Sigmoid colon (tissue), 7 donors: ENCODE measurements at places on chromosomes 6 and 20. TPM values are rescaled to one million over a fixed set of nuclear protein-coding genes. Genes with fewer than 3 reads are reported as not detected.

GRCh38 chr6:40817369-40817768 lies 221.7 kb downstream of the UNC5CL start:
- no peak for DNase-seq
- no peak overlapping the region for H3K27ac ChIP-seq
- no peaks in the 10 kb centered on the region for H3K4me1 ChIP-seq
- H3K36me3 ChIP-seq: no peaks in the 10 kb centered on the region
- no peak overlapping the region for H3K4me3 ChIP-seq

DNA sequence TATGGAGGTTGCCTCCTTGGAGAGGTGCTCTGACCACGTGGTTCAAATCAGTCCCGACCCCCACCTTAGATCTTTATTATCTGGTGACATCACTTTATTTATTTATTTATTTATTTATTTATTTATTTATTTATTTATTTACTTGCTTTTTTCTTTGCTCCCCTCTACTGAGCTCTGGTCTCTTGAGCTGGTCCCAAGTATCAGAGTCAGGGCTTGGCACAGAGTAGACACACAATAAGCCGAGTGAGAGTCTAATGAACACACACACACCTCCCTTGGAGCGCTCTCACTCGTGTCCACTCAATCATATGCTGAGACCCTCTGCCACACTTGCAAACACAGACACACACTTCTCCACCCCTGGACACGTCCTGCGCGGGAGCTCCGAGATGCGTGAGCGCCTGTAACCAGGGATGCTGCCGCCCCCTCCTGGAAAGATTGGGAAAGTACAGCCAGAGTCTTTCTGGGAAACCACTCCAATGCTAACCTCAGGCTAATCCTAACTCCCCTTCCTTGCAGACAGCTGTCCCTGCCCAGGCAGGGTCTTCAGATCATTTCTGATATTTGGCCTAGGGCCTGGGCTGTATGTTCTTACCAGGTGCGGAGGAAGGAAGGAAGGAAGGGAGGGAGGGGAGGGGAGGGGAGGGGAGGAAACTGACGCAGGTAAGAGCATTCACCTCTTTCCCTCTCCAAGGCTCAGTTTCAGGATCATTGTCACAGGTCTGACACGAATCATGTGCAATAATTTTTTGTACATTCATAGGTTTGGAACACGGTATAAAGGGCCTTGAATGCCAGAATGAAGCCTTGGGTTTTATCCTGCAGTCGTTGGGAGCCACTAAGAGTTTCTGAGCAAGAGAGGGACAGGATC lies 70.9 kb downstream of the STK35 start:
- no peaks in the 10 kb centered on the region for H3K27me3 ChIP-seq
- no peaks in the 10 kb centered on the region for H3K36me3 ChIP-seq
- peaks cover 4% of the 10 kb centered on the region for H3K4me1 ChIP-seq
- DNase-seq: peak; percentile 87
- H3K27ac ChIP-seq: no peak overlapping the region

DNA sequence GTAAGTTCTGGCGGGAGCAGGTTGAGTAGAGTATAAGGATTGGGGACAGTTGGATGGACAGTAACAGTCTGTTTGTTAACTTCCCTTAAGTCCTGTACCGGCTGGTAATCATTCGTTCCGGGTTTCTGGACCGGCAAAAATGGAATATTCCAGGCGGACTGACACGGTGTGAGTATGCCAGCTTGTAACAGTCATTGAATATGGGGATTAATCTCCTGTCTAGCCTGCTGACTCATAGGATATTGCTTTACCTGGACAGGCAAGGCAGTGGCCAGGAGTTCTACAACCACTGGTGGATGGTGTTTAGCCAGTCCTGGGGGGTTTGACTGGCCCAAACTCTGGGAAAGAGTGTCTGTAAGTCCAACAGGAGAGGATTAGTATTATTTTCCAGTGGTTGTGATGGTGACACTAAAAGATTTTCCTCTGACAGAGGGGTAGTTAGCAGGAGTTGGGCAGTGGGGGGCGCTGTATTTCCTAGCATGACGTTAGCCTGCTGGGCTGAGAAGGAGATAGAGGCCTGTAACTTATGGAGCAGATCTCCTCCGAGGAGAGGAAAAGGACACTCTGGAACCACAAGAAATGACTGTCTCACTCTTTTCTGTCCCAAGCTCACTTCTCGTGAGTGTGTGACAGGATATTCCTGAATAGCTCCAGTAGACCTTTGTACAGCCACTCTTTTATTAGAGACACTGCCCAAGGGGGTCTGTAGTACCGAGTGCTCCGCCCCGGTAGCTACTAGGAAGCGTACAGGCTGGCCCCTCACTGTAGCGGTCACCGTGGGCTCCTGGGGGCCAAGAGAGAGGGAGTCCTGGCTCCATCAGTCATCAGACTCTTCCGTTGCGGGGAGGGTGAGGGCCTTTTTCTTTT lies 152.2 kb downstream of the TRIM27 start:
- DNase-seq: no peak
- no peak overlapping the region for H3K27ac ChIP-seq
- no peaks in the 10 kb centered on the region for H3K36me3 ChIP-seq
- H3K4me1 ChIP-seq: no peaks in the 10 kb centered on the region
- peaks cover 100% of the 10 kb centered on the region for H3K27me3 ChIP-seq

GRCh38 chr6:16494793-16495192 lies 256.4 kb downstream of the GMPR start:
- no peaks in the 10 kb centered on the region for H3K36me3 ChIP-seq
- H3K4me3 ChIP-seq: no peak overlapping the region
- no peak for DNase-seq

- no peaks in the 10 kb centered on the region for H3K27me3 ChIP-seq
- H3K4me1 ChIP-seq: no peaks in the 10 kb centered on the region
- no peak overlapping the region for H3K4me3 ChIP-seq
- H3K27ac ChIP-seq: no peak overlapping the region
- DNase-seq: no peak
These were observed 44.0 kb downstream of the SRPK1 start for GRCh38 chr6:35876902-35877301.

- H3K27me3 ChIP-seq: no peaks in the 10 kb centered on the region
- no peaks in the 10 kb centered on the region for H3K4me1 ChIP-seq
- no peak overlapping the region for H3K4me3 ChIP-seq
- H3K27ac ChIP-seq: no peak overlapping the region
These were observed 1.5 kb upstream of the SLC17A3 start for GRCh38 chr6:25875563-25875905.

- H3K4me1 ChIP-seq: peaks cover 23% of the 10 kb centered on the region
- peaks cover 16% of the 10 kb centered on the region for H3K36me3 ChIP-seq
- no peak overlapping the region for H3K27ac ChIP-seq
These were observed 1.2 kb downstream of the TCFL5 start for GRCh38 chr20:62860391-62860923.

DNA sequence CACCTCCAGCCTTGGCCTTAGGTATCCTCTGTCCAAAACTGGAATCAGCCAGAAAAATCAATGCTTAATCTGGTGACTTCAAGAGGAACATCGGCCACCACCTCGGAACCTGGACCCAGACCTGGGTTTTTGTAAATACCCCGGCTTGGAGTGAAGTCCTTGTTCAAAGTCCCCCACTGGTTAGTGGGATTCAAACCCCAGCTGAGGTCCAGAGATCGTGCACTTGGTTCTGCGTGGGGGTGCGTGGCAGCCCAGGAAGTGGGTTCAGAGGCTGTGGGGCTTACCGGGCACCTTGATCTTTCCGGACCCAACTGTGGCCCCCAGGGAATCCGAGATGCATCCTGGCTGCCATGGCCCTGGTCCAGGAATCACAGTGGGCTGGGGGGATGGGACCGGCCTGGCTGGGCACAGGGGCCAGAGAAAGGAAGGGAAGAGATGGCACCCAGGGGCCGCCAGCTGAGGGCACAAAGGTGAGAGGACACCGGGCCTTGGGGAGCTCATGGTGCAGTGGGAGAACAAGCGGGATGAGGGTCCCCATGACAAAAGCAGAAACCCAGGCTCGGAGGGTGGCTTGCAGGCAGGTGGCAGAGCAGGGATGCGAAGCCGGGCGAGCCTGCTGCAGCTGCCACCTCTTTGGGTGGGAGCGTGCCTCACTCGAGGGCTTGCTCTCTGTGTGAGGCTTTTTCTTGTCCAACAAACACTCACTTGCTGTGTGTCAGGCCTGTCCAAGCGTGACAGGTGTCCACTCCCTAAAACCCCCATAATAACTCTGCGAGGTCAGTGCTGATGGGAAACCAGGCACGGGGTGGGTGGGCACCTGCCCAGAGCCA lies 27.7 kb downstream of the ZBP1 start:
- H3K27ac ChIP-seq: no peak overlapping the region
- peaks cover 12% of the 10 kb centered on the region for H3K4me1 ChIP-seq
- H3K27me3 ChIP-seq: no peaks in the 10 kb centered on the region
- H3K36me3 ChIP-seq: no peaks in the 10 kb centered on the region
- no peak overlapping the region for H3K4me3 ChIP-seq

- H3K27ac ChIP-seq: no peak overlapping the region
- DNase-seq: no peak
- no peaks in the 10 kb centered on the region for H3K4me1 ChIP-seq
- H3K27me3 ChIP-seq: no peaks in the 10 kb centered on the region
- no peaks in the 10 kb centered on the region for H3K36me3 ChIP-seq
- no peak overlapping the region for H3K4me3 ChIP-seq
These were observed 90.3 kb downstream of the LY86 start for GRCh38 chr6:6678811-6679210.

The BEND3 gene
- total RNA-seq: 1.8 TPM

The MDFI gene
- total RNA-seq: 8.6 TPM

The PHACTR3 gene
- 0.33 TPM for total RNA-seq

The GTSF1L gene
- not detected for total RNA-seq

The ID4 gene
- total RNA-seq: 8.1 TPM
